ENCODE measurements at places on chromosomes 16 and 17.

DNA sequence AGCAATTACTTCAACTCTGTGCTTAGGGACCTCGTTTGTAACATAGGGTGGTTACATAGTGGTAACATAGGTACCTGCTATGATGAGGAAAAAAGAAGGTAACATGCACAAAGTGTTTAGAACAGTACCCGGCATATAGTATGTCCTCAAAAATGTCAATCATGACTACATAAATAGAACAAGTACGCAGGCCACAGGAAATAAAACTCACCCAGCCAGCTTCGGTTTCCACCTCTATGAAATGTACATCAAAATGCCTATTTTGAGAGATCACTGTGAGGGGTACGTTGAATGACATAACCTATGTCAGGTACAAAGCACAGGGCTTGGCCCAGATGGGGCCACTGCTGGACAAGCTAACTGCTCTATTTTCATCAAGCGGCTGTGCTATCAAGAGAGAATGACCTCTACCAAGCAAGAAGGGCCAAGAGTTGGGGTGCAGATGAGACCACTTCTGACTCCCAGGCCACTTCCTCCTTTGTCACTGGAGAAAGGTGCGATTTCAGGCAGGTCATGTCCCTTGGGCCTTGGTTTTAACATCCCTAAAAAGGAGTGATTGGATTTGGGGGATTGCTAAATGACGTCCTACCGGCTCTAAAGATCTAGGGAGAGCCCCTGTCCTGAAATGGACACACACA, 45.4 kb downstream of the WSB1 start:
- no peak for DNase-seq

GRCh38 chr17:68314916-68315535, 23.7 kb downstream of the ARSG start:
- DNase-seq: no peak

- DNase-seq: no peak
Measured at GRCh38 chr17:32299580-32300164, 34.0 kb downstream of the RHBDL3 start.

DNA sequence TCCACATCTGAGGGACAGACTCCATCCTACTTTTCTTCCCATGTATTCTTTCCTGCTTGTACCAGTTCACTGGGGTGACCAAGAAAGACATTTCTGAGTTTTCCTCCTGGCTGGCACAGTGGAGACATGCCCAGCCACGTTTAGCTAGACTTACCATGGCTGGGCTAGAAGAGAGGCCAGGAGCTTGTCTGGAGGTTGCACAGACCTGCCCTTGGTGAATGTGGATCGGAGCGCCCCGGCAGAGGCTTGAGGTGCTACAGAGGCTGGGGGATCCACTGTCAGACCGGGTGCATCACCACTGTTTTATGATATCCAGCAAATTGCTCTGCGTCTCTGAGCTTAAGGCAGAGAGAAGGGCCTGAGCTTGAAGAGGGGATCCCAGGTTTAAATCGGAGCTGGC, 3.5 kb downstream of the IL4R start:
- DNase-seq: no peak

GRCh38 chr16:78249056-78249455, 149.6 kb downstream of the WWOX start:
- peak; percentile 9 for DNase-seq

DNA sequence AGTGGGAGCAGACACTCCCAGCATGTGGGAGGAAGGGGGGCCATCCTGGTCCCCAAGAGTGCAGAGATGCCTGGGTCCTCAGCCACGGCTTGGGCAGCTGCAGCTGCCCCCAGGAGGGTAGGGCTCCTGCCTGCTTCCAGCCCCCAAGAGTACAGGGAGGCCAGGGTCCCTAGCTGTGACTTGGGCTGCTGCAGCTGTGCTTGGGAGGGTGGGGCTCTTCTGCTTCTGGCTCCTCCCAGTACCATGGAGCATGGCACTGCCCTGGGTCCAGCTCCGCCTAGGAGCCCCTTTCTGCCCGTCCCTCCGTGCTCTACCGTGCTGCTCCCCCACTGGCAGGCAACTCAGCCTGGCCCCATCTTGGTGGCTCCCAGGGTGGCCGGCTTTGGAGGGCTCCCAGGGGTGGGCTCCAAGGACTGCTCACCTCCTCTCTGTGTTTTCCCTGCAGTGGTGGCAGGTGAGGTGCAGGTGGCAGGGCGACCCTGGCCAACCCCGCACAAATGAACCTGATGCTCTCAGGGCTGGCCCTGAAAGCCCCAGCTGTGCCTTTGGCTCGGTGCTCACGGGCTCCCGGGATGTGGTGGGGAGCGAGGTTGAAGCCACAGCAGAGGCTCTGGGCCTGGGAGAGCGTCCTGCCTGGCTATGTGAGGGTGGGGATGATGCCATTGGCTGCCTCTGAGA, 18.5 kb upstream of the USP22 start:
- DNase-seq: no peak

DNA sequence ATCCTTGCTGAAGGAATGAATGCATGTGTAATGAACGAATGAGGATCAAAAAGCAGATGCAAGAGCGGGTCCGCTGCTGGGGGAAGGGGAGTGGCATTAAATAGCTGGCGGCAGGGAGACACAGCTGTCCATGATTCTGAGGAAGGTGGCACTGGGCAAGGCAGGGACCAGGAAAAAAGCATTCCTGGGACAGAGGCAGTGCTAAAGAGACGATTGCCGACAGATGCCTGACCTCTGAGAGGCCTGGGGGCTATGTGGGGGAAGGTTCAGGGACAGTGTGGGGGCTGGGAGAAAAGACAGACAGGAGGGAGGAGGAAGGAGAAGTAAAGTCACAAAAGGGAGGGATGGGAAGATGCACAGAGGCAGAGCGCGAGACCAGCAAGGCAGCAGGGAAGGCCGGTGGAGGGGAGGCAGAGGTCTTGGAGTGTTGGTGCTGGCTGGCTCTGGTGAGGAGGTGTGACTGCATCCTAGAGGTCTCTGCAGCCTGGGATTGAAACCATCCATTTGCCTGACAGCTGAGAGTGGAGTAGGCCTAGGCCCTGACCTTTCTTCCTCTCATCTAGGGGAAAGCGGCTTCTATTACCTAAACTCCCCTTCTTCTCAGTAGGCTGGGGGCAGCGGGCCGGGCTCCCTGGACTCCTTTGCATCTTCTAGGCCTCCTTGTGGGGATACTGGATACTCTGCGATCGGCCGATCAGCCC, 109.9 kb downstream of the SDK2 start:
- DNase-seq: no peak

GRCh38 chr16:5634666-5635180, 537.1 kb upstream of the EEF2KMT start:
- DNase-seq: no peak

DNA sequence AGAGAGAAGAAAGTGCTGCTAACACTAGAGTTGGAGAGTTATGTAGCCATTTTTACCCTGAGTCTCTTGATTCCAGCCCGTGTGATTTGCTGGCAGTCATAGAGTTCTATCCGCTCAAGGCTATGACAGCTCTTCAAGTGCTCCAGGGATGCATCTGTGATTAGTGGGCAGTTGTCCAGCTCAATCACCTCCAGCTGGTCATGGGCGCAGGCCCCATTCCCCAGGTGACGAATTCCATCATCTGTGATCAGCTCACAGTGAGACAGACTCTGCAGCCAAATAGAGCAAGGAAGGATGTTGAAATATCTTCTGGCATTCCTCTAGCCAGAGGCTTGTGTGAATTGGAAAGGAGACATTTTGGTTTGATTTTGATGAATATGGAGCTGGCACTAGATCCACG, 38.4 kb upstream of the STAC2 start:
- no peak for DNase-seq

GRCh38 chr17:55576237-55576995, 65.2 kb upstream of the SMIM36 start:
- DNase-seq: peak; percentile 63

DNA sequence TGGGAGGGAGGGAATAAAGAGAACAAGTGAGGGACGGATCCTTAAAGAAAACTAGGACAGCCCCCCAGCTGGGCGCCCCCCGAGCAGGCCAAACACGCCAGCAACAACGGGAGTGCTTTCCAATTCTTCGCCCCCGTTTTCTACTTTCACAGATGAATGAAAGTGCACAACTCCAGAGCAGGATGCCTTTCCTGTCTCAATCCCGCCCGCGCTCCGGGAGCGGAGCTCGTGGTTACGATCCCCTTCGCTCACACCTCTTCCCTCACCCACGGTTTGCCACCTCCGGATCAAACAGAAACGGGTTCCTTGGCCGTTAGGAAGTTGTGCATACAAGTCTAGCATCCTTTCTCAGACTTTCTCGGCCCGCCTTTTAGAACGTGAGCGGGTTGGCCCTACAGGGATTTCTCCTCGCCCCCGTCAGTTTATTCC, 680 bp downstream of the SKA2 start:
- DNase-seq: peak; percentile 73

DNA sequence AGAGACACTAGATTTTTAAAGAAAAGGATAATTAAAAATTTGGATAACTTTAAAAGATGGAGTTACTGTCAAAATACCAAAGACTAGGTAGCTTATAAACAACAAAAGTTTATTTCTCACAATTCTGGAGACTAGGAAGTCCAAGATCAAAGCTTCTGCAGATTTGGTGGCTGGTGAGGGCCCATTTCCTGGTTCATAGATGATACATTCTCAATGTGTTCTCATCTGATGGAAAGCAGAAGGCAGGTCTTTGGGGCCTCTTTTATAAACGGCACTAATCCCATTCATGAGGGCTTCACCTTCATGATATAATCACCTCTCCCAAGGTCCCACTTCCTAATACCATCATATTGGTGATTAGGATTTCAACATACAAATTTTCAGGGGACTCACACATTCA, 33.7 kb downstream of the NLK start:
- no peak for DNase-seq

GRCh38 chr17:17741349-17742023, 60.2 kb downstream of the RAI1 start:
- DNase-seq: peak; percentile 76

- peak; percentile 69 for DNase-seq
Measured at GRCh38 chr17:20116683-20117309, 107.6 kb downstream of the SPECC1 start.

- no peak for DNase-seq
Measured at GRCh38 chr17:72494566-72494965, 373.7 kb downstream of the SOX9 start.

- DNase-seq: peak; percentile 68
Measured at GRCh38 chr17:74833501-74834377, 25.9 kb downstream of the GRIN2C start.

GRCh38 chr17:67637901-67638641, 79.7 kb upstream of the NOL11 start:
- DNase-seq: no peak

DNA sequence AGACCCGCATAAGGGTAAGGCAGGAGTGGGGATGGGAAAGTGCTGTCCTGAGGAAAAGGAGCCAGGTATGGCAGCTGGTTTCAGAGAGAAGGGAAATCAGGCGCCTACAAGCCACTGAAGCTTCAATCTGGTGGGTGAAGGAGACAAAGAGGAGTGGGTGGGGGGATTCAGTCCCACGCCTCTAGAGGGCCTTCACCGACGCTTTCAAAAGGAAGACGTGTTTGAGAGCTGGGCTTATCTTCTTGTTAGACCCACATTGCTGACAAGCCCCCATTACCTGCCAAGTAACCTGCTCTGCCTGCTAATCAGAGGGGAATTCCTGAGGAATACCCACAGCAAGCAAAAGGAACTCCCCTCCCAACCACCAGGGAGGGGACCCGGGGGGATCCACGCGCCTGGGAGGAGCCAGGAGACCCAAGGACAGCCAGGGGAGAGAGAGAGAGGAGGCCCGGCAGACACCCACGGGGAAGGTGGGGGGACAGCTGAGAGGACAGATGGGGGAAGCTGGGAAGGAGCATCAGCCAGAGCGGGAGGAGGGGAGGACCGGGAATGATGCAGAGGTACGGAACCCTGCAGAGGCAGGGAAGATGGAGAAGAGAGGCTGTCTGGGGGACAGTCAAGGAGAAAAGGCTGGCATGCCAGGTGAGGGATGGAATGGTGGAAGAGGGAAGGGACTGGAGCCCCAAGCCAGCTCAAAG, 1.0 kb downstream of the MTMR4 start:
- peak; percentile 34 for DNase-seq

- DNase-seq: no peak
Measured at GRCh38 chr17:66842959-66843358, 8.0 kb downstream of the CACNG5 start.

DNA sequence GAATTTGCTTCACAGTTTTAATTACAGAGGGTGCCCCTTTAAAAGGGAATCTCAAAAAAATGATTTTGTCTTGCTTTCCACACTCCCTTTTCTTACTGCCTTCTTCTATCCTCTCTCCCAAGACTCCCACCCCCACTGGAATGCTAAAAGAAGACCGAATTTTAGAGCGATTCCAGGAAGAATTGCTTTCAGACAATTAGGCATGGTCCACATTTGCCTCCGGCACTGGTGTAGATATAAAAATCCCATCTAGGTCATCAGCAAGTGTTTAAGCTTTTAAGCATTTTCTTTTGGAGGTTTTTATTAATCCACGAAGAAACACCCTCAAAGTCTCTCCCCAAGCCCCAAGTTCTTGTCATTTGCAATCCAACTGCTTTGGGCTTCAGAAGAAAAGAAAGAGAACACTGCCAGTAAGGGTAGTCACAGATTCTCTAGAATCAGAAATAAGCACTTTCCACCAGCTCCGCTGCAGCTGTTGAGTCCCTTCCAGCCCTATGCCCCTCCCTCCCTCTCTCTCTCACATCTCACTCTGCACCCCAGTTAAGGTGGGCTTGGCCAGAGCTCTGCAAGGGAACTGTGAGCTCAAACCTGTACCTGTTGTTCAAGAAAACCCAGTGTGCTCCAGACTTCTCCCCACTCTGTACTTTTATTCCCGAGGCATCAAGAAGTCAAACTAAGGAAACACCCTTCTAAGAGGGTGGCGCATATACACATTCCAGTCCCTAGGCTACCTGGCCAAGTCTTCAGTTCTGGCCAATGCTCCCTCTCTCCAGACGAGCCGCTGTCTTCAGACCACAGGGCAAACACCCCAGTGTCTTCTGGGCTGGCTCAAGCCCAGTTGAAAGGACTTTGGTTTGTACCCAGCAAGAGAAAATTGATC, 170.2 kb downstream of the RGS9 start:
- no peak for DNase-seq

DNA sequence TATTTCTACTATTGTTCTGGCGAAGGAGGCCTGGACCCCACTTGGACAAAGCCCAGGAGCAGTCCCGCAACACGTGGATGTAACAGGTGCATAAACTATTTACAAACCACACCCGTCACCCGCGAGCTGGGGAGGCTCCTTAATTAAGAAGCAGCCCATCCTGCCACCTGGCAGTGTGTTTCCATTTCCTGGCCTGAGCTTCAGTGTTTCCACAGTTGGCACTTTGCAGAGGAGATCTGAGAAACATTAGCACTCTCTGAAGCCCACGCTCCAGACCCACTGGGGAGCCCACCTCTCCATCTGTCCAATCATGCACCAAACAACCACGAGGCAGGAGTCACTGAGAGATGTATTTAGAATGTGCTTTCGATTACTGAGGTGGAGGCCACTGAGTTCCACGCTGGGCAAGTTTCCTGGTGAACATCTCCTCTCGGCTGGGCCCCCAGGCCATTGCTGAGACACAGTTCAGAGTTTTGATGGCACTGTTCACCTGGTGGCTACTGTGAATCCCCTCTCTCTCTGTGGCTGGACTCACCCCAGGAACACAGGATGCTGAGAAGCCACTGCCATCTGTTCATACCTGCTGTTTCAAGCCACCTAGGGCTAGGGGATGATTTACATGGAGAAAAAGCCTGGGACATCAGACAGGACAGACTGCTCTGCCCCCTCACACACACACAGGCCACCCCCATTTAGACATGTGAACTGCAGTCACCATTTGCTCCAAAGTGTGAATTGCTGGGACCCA, 129.1 kb downstream of the AIPL1 start:
- no peak for DNase-seq

All from astrocyte of the hippocampus (primary cell).